ENCODE measurements at places on chromosomes 6 and 20.
A peak's percentile ranks its signal among the peaks of the same experiment; 100 is the strongest.

DNA sequence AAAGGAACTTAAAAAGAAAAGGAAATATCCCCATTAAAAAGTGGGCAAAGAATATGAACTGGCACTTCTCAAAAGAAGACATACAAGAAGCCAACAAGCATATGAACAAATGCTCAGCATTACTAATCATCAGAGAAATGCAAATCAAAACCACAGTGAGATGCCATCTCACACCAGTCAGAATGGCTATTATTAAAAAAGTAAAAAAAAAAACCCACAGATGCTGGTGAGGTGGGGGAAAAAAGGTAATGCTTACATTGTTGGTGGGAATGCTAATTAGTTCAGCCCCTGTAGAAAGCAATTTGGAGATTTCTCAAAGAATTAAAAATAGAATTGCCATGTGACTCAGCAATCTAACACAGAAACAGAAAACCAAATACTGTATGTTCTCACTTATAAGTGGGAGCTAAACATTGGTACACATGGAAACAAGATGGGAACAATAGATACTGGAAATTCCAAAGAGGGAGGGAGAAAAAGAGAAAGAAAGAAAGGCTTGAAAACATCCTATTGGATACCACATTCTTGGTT is 437.1 kb downstream of the GRIK2 start:
- DNase-seq = no peak
- no peaks in the 10 kb centered on the region for H3K4me1 ChIP-seq
- H3K4me3 ChIP-seq = no peak overlapping the region
- H3K27ac ChIP-seq = no peak overlapping the region
- H3K36me3 ChIP-seq = no peaks in the 10 kb centered on the region
- H3K27me3 ChIP-seq = no peaks in the 10 kb centered on the region

DNA sequence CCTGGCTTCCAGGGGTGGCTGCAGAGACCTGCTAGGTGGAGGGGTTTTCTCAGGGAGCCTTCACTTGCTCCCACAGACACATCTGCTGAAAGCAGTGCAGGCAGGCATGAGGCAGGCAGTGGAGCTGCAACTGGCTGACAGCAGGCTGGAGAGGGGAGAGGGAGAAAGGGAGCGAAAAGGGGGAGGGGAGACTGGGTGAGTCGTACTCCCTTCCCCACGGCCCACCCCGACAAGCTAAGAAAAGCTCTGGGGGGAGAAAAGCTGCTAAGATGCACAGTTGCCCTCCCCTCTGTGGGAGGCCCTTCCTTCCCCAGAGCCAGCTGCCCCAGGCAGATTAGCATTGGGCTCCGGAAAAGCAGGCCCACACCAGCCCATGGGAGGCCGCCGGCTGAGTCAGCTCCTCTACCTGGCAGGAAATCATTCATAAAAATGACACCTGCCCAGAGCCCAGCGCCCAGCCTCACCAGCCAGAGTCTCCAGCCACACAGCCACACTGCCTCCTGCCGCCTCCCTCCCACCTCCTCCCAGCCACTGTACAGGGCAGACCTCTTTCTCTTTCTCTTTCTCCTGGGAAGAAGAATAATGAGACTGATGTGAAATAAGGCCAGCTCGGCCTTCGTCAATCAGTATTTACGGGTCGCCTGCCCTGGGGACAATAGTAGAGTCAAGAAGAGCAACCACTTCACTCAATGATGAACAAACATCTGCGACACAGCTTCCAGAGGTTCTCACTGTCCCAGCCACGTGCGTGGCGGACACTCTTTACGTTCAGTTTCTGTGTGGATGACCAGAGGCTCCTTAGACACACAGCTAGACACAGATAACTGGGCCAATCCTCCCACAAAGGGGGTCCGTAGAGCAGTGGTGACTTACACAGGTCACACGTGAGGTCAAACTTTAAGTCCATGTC is 7.7 kb upstream of the C20orf203 start:
- H3K36me3 ChIP-seq = no peaks in the 10 kb centered on the region
- no peak for DNase-seq
- H3K27ac ChIP-seq = no peak overlapping the region

DNA sequence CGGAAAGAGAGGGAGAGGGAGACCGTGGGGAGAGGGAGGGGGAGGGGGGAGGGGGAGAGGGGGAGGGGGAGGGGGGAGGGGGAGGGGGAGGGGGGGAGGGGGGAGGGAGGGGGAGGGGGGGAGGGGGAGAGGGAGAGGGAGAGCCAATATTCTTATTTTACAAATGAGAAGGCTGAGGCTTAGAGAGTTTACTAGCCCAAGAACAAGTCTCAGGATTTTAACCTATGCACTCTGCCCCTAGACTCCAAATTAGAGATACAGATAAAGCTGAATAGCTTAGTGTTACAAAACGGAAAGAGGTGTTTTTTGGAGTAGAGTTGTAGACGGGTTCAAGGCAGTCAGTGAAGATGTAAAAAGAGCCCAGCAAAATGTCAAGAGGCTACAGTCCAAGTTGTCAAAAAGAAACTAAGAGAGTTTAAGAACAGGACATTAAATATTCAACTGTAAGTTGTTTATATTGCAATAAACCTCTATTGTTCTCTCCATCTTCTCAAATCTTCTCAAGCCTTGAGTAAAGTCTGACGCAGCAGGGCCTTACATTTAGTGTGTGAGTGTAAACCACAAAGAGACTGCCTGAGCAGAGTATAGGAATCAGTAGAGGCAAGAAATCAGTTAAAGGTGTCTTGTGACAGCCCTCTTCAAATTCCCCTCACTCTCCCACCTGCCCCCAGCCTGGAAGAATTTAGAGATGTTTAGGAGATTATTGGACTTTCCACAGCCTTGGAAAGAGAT is 34.9 kb upstream of the AKIRIN2 start:
- H3K4me1 ChIP-seq = no peaks in the 10 kb centered on the region
- no peak overlapping the region for H3K4me3 ChIP-seq
- no peak for DNase-seq
- H3K27ac ChIP-seq = no peak overlapping the region
- H3K27me3 ChIP-seq = no peaks in the 10 kb centered on the region

DNA sequence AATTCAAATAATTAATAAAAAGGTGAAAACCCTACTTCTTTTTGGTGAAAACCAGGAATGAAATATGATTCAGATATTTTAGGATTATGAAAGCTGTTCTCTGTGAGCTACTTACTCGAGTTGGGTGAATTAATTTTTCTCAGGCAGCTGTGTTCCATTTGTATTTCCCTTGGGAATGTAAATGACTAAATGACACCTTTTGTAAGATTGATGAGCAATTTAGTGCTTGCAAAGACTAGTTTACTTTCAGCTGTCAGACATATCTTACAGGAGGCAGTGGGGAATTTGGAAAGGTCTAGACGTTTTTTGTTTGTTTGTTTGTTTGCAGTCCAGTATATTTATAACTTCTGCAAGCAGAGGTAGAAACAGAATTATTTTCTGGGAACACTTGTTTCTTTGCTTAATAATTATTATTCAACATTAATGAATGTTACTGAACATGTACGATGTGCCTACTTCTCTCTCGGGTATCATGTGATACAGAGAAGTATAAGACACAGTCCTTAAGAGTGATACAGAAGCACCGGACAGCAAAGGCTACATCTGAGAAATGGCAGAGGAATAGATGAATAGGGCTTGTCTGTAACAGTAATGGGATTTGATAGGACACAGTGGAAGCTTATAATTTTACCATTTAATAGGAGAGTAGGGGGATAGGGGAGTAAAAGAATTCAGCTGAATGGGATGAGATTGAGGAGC is 91.3 kb downstream of the AKAP7 start:
- H3K27me3 ChIP-seq = no peaks in the 10 kb centered on the region
- no peak for DNase-seq
- no peak overlapping the region for H3K4me3 ChIP-seq
- no peaks in the 10 kb centered on the region for H3K36me3 ChIP-seq
- no peaks in the 10 kb centered on the region for H3K4me1 ChIP-seq

GRCh38 chr6:152316024-152316423 is 321.1 kb downstream of the SYNE1 start:
- no peak overlapping the region for H3K4me3 ChIP-seq
- no peaks in the 10 kb centered on the region for H3K4me1 ChIP-seq
- H3K27me3 ChIP-seq = no peaks in the 10 kb centered on the region
- H3K27ac ChIP-seq = no peak overlapping the region
- H3K36me3 ChIP-seq = no peaks in the 10 kb centered on the region

GRCh38 chr6:67639161-67639560 is 995.9 kb upstream of the ADGRB3 start:
- no peak overlapping the region for H3K27ac ChIP-seq
- no peak for DNase-seq
- H3K27me3 ChIP-seq = no peaks in the 10 kb centered on the region
- H3K4me3 ChIP-seq = no peak overlapping the region

GRCh38 chr6:46876126-46876525 is 45.6 kb downstream of the ADGRF5 start:
- no peaks in the 10 kb centered on the region for H3K27me3 ChIP-seq
- H3K4me1 ChIP-seq = no peaks in the 10 kb centered on the region
- no peak overlapping the region for H3K27ac ChIP-seq
- H3K36me3 ChIP-seq = no peaks in the 10 kb centered on the region

DNA sequence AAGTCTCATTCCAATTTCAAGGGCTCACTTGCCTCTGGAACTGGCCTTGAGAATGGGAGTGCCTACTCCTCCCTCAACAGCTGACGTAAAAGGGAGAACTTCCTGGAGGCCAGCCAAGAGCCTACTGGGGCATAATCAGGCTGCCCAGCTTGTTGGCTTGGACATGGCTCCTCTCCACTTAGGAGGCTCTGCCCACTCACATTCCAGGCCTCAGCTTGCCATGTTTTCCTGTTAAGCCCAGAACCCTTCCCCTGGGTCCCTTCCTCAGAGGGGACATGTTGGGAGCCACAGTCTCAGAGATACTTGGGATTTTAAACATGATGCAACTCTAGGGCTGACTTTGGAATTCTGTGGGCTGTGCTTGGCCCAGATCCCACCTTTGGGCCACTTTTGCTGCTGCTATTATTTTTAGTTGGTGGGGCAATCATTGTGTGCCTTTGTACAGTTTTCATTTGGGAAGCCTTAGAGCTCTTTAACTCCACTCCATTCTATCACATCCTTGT is 31.5 kb upstream of the ADTRP start:
- H3K4me3 ChIP-seq = no peak overlapping the region
- H3K27me3 ChIP-seq = no peaks in the 10 kb centered on the region
- peaks cover 4% of the 10 kb centered on the region for H3K4me1 ChIP-seq
- peak; percentile 57 for DNase-seq
- no peak overlapping the region for H3K27ac ChIP-seq

DNA sequence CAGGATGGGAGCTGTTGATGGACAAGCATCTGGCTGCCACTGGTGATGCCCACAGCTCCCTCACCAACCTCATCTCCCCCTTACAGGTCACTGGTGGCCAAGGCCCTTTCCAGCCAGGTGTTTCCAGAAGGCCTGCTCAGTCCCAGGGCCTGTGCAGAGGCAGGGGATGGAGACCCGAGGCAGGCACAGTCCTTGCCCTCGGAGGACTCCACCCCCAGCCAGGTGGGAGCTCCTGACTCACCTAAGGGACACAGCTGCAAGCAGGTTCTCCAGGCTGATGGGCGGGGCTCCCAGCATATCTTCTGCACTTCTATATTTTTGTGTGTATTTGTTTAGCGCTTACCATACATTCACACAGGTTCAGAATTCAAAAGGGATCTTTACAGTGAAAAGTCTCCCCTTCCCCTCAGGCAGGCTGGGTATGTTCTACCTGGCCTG is 17.4 kb downstream of the PRPH2 start:
- no peaks in the 10 kb centered on the region for H3K27me3 ChIP-seq
- H3K4me1 ChIP-seq = no peaks in the 10 kb centered on the region
- H3K36me3 ChIP-seq = no peaks in the 10 kb centered on the region
- no peak for DNase-seq
- H3K27ac ChIP-seq = no peak overlapping the region
- H3K4me3 ChIP-seq = peak overlapping the region; percentile 18

DNA sequence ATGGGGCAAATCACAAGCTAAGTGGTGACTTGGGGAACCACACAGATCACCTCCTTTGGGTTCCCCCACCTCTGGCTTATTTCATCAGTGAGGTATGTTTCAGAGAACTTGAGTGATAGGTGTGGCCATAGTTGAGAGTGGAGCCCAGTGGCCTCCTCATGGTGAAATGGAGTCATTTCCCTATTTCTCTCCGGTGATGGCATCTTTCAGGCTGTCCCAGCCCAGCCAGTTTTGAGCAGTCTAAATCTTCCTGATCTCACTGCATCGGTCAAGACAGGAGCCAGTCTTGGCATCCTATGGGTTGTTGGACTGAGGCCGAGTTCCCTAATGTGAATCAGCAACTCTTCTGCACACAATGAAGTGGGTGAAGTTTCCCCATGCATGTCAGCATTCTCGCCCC is 132.4 kb downstream of the EYA2 start:
- H3K4me3 ChIP-seq = no peak overlapping the region
- no peaks in the 10 kb centered on the region for H3K36me3 ChIP-seq
- no peak overlapping the region for H3K27ac ChIP-seq
- H3K4me1 ChIP-seq = no peaks in the 10 kb centered on the region

DNA sequence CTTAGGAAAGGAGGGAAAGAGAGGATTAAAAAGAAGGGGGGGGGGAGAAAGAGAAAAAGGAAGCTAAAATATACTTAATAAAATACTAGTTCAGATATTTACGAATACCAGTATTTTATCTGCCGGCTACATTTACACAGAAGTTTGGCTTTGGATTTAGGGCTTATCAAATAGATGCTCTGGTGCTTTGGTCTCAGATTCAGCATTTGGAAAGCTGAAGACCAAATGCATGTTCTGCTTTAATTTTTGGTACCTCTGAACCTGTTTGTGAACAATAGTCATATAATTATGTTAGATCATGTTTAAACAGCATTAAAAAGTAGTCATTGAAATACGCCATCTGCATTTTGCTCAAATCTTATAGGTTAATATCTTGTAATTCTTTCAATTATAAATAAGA is 786.0 kb upstream of the CITED2 start:
- no peak for DNase-seq
- H3K4me1 ChIP-seq = no peaks in the 10 kb centered on the region
- no peaks in the 10 kb centered on the region for H3K27me3 ChIP-seq
- no peak overlapping the region for H3K27ac ChIP-seq

- no peaks in the 10 kb centered on the region for H3K36me3 ChIP-seq
- H3K4me1 ChIP-seq = no peaks in the 10 kb centered on the region
- no peak overlapping the region for H3K4me3 ChIP-seq
- no peaks in the 10 kb centered on the region for H3K27me3 ChIP-seq
- no peak overlapping the region for H3K27ac ChIP-seq
Observed at GRCh38 chr6:1986454-1987243, 258.8 kb downstream of the GMDS start.

GRCh38 chr6:37575221-37575620 is 75.5 kb upstream of the CCDC167 start:
- H3K4me1 ChIP-seq = no peaks in the 10 kb centered on the region
- H3K27me3 ChIP-seq = no peaks in the 10 kb centered on the region
- H3K4me3 ChIP-seq = no peak overlapping the region

DNA sequence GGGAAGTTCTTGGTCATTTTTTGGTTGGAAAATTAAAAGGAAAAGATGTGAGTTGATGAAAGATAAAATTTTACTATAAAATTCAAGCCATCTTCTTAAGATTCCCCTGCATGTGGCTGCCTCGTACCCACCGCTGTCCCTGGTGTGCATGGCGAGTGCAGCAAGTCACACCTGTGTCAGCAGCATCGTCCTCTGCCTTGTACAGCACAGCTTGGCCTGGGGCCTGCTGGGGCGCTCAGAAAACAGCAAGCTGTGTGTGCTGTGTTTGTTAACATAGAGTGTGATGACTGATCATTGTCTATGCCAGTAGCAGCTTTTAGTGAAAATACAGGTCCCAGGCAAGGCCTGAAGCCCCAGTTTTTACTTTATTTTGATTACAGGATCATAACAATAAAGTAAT is 56.7 kb downstream of the FAM120B start:
- H3K4me3 ChIP-seq = no peak overlapping the region
- no peak for DNase-seq
- no peaks in the 10 kb centered on the region for H3K4me1 ChIP-seq
- H3K27me3 ChIP-seq = no peaks in the 10 kb centered on the region
- H3K36me3 ChIP-seq = no peaks in the 10 kb centered on the region
